ENCODE measurements at places on chromosomes 2 and 18.

GRCh38 chr2:43218155-43218701 is 8.2 kb downstream of the ZFP36L2 start:
- no peak for DNase-seq

GRCh38 chr2:233414777-233415570 is 60.7 kb downstream of the DGKD start:
- no peak for DNase-seq

- DNase-seq, result no peak
These were observed 50.8 kb downstream of the SPRED2 start for GRCh38 chr2:65381607-65382051.

DNA sequence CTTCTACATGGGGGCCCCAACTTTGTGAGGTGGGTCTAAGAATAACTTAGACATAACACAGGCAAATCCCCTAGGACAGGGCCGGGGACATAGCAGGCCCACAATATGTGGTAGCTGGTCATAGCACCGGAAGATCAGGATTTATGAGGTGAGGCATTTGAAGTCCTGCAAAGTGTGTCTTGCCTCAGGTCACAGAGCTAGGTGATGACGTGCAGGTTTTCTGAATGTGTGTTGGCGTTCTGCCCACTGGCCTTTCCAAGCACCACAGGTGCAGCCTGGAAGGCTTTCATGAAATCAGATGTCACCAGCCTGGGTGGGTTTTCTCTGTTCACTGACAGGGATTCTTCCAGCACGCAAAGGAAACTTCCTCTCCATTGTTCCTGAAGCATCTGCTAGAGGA is 119.1 kb downstream of the LRATD1 start:
- DNase-seq, result no peak

DNA sequence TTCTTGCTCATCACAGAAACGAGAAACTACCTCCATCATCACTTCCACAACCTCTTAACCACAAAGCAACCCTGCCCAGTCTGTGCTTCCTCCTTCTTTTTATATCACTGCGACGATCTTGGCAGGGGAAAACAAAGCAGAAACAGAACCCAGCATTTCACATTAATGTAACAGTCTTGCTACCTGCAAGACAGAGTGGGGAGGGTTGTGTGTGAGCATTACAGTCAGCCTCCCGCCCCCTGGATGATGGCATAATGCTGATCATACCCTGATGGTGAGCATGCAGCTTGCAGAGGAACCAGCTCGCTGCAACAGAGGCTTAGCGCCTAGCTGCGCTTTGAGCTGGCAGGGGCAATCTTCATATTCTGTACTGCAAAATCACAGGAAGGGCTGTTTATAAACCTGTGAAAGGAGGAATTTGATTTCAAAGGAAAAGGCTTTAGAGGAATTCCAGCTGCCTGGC is 376.1 kb downstream of the IRS1 start:
- no peak for DNase-seq

GRCh38 chr18:55252053-55252675 is 292.9 kb upstream of the CCDC68 start:
- no peak for DNase-seq

GRCh38 chr2:18118703-18119102 is 240.2 kb downstream of the KCNS3 start:
- DNase-seq, result no peak

DNA sequence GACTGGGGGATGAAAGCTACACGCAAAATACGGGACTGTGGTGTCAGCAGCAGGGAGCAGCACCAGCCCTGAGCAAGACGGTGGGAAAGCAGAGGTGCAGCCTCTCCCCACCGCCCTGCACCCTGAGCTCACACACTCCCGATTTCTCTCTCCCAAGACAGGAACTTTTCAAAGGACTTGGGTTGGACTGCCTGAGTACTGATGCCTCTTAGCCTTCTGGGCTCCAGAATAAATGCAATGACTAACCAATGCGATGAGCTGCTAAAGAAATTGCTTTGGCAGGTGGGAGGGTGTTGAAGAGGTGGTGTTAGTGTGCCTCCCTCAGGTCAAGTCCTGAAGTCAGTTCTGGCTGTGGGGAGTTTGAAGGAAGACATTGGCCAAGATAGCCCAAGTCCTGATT is 9.6 kb downstream of the TRIM54 start:
- no peak for DNase-seq

DNA sequence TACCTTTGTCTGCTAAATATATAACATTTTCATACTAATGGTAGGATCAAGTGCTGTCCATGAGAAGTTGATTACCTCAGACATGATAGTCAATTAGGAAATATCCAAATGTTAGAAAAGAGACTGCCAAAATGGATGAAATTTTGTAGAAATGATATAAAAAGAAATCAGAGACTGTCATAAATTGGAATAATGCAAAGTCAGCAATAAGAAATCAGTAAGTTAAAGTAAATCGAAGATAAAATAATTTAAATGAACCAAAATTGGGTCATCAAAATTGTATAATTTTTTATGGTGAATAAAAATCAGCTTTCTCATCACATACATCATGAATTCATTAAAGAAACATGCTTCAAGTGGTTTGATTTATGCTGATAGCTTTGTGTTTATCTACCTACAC is 165.3 kb upstream of the CDH2 start:
- DNase-seq, result no peak

GRCh38 chr18:37161491-37161890 is 332.6 kb downstream of the KIAA1328 start:
- DNase-seq, result no peak

DNA sequence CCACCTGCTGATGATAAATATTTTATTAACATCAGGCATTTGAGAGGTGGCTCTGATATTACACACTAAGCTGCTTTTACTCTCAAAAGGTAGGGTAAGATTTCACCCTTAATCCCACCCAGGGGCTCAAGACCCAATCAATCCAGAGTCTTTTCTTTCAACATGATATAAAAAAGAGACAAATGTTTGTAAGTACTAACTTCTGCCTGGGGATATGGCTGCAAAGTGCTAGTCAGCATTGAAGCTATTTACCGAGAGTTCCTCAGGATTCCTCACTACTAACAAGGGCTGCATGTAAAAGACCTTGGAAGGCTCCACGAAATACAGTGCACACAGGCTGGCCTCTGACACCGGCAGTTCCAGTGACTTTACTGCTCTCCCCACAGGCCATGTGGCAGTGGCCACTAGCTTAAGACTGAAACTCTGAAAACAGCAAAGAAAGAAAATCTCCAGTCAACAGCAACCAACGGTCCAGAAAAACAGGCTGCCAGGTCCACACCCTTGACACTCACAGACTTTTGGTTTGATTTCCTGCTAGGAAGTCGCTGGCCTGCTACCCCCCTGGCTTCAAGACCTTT is 11.2 kb downstream of the MREG start:
- no peak for DNase-seq

GRCh38 chr2:85441864-85442263 is 23.4 kb downstream of the SH2D6 start:
- no peak for DNase-seq

- no peak for DNase-seq
These were observed 155.8 kb downstream of the TDRD15 start for GRCh38 chr2:21279525-21279924.

DNA sequence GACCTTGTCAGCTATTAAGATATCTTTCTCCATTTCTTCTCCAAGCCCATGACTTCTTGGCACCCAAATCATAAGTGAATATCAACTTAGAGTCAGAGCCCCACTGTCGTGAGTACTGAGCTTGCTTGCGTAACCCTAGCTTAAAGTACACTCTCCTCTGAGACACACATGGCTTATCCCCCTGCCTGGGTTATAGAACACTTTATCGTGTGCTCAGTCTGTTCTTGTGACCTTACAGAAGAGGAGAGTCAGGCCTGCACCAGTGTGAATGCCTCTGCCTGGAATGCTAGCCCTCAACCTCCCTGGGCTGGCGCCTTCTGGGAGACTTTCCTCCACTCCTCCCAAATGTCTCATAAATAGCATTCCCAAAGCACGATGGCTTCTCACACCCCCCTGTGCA is 79.3 kb downstream of the CEP192 start:
- DNase-seq, result no peak

DNA sequence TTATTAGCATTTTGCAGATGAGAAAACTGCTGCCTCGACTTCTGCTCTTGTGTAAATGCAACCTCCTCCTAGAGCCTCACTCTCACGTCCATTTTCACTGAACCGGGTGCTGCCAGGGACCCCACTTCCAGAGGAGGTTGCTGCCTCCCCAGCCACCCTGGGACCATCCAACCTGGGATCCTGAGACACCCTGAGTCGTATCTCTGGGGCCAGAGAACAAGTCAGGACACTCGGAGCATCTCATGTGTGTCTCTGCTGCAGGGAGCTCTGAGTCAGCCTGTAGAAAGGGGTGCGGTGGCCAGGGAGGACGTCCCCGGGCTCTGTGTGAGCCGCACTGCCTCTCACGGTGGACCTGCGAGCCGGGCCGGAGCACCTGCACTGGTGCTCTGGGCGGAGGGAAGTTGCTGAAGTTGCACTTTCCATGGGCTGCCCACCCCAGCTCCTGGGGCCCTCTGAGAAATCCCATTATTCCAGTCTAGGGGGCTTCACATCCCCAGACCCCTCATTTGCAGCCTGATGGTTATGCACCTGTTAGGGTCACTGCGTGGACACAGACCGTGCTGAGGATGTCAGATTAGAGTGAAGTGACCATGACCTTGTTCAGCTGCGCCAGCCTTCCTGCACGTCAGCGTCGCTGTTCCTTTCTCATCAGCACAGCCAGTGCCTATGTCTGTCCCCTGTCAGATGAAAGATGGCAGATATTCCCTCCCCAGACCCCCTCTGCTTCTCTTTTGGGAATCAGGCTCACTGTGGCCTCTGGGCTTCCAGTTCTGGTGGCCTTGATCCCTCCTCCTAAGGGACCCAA is 230.4 kb downstream of the KLHL29 start:
- DNase-seq, result no peak

- DNase-seq, result no peak
These were observed at the start of gene DHRS9 for GRCh38 chr2:169069341-169069740. Gene DHRS9, plus strand, starts transcription at chr2:169069563. Its CDS starts 12,019 bp downstream, at chr2:169081582.

DNA sequence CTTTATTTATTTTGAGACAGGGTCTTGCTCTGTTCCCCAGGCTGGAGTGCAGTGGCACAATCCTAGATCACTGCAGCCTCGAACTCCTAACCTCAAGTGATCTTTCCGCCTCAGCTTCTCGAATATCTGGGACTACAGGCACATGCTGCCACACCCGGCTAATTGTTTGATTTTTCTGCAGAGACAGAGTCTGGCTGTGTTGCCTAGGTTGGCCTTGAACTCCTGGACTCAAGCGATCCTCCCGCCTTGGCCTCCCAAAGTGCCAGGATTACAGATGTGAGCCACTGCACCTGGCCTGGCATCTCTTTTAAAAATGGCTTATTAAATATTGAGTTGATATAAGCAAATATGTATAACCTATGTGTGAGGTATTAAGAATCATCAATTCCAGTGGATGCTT is 209.5 kb downstream of the FAM210A start:
- no peak for DNase-seq

GRCh38 chr2:121649149-121649595 is at the start of gene CLASP1:
Gene CLASP1, minus strand, starts transcription at chr2:121649462. Its CDS starts 43,567 bp downstream, at chr2:121605895.
- DNase-seq, result no peak

DNA sequence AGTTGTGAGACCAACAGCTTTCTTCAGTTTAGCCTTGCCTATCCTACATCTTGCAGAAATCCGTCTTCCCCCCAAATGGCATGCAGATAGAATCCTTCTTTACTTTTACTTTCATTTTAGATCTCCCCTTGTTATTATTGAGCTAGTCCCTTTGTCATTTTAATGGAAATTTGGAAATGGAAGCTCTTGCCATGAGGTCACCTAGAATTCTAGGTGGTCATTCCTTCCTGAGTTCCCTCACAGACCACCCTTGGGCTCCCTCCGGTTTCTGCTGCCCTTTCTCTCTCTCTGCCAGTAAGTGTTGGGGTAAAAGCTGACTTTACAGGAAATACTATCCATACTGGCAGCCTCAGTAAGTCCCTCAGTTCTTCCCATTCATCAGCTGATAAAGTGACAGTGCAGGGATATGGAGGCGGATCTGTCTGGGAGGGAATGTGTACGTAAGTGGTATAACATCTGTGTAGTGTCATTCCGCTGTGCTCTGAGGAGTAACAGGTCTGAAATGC is 30.2 kb downstream of the ARHGAP25 start:
- DNase-seq, result no peak

DNA sequence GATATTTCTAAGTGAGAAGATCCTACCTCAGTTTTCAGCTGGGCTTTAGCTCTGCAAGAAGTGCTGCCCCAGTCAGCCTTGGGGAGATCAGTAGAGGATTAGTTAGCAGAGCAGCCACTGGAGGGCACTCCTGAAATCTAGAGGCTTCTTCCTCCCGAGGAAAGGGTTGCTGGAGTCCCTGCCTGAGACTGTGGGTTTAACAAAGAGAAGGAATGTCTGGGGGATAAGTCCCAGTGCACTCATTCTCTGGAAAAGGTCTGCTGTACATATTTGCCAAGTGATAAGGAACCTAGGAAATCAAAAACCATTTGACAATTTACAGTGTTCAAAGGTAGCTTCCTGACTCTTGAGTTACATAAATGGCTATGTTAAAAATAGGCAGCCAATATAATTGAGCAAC is 207.2 kb downstream of the SLC8A1 start:
- DNase-seq, result no peak

DNA sequence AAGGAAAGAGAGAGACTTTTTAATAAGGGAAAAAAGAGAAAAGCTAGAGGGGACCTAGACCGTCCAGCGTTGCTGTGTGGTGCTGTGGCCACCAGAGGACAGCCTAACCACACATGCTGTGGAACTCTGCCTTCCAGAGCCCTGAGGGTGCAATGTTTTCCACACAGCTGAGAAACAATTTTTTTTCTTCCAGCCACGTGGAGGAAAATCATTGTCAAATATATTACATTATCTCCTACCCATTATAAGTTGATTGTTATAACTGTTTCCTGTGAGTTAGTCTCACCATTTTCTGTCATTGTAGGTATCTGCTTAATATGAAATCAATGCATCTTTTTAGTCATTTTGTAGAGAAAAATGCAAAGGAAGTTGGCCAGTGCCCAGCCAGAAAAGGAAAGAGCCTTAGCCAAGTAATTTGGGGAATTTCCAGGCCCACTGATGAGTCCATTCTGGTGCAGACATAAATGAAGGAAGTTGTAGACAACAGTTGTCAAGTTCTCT is 5.9 kb upstream of the MRPL19 start:
- DNase-seq, result no peak

- DNase-seq, result no peak
These were observed 185.9 kb downstream of the MTX2 start for GRCh38 chr2:176454893-176455815.

DNA sequence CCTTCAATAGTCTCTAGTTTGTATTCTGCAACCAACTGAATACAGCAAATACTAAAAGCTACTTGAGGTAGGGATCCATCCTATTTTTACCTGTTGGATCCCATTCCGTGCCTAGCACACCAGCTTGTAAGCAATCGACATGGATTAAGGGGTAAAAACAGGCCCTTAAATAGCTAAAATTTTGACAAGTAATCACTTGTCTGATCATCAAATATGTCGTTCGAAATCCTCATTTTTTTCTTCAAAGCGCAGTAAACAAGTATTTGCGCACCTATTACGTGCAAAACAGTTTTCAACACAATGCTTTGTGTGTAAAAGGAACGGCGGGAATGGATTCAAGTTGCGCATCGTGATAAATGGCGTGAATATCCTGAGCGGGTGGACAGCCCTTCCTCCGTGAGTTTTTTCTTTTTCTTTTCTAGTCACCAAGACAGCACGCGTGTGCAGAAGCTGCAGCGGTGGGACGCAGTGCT is 1.4 kb upstream of the ACVR2A start:
- no peak for DNase-seq
